ENCODE measurements at places on chromosomes 11 and 22.

DNA sequence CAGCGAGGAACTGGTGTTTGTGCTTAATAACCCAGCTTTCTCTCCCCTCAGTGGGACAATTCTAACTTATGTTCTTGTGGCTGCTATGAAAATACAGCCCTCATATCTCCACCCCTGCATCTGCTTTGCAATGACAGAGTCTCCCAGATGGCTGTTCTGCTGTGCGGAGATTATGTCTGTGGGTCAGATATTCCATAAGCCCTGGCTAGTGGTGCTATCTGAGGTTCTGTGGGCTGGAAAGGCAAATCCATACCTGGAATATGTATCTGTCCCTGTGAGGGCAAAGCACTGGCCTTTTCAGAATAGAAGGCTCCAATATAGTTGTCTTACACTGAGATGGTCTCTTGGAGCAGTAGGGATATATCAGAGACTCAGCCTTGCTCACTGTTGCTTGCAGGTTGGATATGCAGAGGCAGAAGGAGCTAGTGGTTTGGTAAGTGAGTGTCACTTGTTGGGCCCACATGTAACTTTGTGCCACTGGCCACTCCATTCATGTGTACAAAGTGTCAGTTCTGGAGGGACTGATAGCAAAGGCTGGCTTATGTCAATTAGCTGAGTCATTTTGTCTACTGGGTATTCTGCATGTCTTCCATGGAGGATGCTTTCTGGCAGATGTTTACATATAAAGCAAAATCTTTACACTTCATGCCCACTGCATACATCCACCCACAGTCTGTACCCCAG lies 246.6 kb downstream of the FAM76B start:
- DNase-seq, result no peak

GRCh38 chr11:131928992-131929391 lies 558.6 kb downstream of the NTM start:
- no peak for DNase-seq

DNA sequence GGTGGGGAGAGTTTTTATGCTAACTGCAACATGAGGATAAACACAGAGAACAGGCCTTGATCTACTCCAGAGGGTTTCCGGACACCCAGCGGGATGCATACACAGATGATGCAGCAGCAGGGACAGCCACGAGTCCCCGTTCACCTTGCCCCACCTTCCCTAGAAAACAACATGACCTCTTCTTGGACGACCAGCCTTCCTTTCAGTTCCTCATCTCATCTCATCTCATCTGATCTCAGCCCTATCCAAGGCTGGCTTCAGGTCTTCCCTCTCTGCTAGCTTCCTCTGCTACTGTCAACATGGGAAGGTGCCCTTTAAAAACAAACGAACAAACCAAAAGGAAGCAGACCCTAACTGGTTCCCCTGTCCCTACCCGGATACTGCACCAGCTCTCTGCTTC lies 1356.2 kb downstream of the TBC1D22A start:
- no peak for DNase-seq

DNA sequence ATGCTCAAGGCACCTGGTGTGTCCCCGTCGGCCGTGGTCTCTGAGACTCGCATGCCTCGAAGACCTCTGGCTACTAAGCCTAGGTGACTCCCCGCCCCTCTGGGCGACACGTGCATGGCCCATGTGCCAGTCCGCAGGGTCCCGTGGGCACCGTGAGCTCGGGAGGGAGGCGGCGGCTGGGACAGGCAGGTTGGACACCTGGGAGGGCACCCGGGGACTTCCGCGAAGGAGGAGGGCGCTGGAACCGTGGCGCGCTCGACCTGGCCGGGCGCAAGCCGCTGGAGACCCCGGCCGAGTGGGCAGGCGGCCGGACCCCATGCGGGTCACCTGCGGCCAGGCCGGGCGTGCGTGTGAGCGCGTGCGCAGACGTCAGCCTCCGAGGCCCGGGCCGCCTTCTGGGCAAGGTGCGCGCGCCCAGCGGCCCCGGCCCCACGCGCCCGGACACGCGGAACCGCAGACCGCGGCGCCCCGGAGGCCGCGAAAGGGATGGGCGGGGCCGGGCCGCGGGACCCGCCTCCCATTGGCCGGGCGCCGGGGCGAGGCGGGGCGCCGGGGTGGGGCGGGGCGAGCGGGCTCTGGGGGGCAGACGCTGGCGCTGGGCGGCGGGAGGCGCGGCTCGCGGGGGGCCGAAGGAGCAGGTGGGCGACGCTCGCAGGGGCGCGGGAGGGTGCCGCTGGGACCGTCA lies 579 bp upstream of the RASD2 start:
- DNase-seq, result no peak

DNA sequence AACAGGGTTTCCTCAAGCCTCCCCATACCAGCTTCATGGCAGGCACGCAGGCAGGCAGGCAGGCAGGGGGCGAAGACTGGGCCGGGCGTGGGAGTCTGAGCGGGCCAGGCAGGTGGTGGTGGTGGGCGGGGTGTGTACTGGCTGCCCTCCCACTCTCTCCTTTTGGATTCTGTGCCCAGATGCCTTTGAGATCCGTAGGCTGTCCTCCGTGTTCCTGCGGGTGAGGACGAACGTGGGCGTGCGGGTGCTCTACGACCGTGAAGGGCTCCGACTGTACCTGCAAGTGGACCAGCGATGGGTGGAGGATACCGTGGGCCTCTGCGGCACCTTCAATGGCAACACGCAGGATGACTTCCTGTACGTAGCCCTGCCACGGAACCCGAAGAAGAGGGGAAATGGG lies 23.0 kb downstream of the OTOG start:
- no peak for DNase-seq

- no peak for DNase-seq
Observed at GRCh38 chr11:68546555-68546954, 86.0 kb downstream of the PPP6R3 start.

- no peak for DNase-seq
Observed at GRCh38 chr22:44395118-44396005, 82.6 kb upstream of the SHISAL1 start.

GRCh38 chr11:23688835-23689234 lies 808.0 kb upstream of the LUZP2 start:
- DNase-seq, result no peak

DNA sequence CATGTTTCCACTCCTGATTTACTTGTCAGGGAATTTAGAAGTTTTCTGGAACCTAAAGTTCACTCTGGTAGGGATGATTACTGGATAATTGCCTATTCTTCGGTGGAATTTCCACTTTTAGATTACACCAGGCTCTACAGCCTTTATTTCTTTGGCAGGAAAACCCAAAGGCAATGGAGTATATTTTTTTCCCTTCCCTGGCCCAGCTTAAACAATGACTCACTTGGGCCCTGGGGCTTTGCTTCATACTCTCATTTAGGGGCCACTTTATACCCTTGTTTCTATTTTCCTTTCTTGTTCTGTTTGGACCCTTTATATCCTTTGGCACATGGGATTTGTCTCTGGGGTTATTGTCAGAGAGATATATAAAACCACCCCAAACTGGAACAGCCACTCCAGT lies 114.7 kb downstream of the CSTPP1 start:
- peak; percentile 70 for DNase-seq

DNA sequence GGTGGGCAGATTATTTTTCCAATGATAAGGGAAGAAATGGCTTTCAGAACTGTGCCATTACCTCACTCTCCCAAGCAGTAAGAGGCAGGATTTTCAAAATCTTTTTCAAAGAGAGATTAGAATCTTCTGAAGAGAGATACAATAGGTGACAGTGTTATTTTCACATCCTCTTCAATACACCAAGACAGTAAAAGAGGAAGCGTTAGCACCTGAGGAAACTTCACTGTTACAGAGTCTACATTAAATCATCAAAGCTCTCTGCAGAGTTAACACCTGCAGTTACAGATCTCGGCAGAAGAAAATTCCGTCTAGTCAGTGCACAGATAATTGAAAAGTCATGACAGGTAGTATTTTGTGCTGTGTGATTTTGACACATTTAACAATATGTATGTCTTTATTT lies 144.9 kb downstream of the PGR start:
- no peak for DNase-seq

GRCh38 chr22:42648368-42649245 lies 585 bp downstream of the CYB5R3 start:
- peak; percentile 35 for DNase-seq

GRCh38 chr11:118623269-118623655 lies 15.8 kb downstream of the PHLDB1 start:
- DNase-seq, result no peak

- DNase-seq, result no peak
Observed at GRCh38 chr22:31952472-31952871, 8.1 kb downstream of the YWHAH start.

DNA sequence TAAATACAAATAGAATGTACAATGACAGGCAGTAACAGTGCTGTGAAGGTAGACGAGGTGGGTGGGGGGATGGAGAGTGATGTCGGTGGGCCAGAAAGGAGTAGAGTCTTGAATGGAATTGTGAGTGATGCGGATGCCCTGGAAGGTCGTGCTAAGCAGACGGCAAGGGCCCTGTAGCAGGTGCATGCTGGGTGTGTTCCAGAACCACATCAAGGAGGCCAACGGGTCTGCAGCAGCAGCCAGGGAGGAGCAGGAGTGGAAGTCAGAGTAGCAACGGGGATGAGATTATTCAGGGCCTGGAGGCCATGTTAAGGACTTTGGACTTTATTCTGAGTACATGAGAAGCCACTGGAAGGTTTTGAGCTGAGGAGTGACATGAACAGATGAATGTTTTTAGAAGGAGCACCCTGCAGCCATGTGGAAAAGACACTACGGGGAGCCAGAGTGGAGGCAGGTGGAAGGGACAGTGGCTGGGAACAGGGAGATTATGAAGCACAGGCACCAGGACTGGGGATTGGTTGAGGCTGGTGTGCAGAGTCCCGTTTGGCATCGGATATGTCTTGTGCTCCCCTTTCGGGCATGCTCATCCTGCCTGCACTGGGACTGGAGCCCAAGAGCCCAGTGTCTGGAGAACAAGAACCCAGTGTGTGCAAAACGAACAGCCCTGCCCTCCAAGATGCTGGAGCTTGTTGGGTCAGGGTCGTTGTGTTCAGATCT lies 74.1 kb downstream of the COMMD9 start:
- no peak for DNase-seq

DNA sequence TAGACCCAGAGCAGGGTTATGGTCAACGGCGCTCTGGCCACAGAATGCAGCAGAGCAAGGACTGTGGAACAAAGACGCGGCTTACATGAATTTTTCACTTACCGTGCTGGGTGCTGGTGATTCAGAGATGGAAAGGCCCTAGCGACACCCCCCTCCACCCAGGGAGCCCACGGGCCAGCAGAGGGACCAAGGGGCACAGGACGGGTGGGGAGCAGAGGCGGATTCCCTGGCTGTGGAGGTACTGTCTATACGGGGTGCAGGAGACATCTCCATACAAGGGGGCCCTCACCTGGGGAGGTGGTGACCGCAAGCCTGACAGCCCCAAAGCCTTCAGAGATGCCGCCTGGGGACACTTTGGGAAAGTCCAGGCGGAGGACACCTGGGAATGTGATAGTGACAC lies 1.1 kb upstream of the SEPTIN5 start:
- DNase-seq, result no peak

DNA sequence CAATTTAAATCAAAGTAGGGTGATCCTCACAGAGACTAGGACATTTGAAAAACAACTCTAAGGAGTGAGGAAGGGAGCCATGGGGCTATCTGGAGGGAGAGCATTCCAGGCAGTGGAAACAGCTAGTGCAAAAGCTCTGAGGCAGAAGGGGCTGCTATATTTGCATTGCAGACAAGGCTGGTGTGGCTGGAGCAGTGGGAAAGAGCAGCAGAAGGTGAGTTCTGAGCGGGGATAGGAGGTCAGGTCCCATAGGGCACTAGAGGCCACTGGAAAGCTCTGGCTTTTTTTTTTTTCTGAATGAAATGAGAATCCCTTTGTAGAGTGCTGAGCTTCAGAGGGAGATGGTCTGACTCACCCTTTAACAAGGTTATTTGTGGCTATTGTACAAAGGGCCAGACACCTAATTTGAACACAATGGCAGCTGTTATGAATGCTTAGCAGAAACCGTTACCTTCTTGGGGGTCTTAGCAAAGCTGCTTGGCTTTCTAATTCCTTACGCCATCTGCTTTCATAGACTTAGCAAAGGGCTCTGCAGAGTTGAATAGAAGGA lies 291.6 kb downstream of the BUD13 start:
- no peak for DNase-seq

DNA sequence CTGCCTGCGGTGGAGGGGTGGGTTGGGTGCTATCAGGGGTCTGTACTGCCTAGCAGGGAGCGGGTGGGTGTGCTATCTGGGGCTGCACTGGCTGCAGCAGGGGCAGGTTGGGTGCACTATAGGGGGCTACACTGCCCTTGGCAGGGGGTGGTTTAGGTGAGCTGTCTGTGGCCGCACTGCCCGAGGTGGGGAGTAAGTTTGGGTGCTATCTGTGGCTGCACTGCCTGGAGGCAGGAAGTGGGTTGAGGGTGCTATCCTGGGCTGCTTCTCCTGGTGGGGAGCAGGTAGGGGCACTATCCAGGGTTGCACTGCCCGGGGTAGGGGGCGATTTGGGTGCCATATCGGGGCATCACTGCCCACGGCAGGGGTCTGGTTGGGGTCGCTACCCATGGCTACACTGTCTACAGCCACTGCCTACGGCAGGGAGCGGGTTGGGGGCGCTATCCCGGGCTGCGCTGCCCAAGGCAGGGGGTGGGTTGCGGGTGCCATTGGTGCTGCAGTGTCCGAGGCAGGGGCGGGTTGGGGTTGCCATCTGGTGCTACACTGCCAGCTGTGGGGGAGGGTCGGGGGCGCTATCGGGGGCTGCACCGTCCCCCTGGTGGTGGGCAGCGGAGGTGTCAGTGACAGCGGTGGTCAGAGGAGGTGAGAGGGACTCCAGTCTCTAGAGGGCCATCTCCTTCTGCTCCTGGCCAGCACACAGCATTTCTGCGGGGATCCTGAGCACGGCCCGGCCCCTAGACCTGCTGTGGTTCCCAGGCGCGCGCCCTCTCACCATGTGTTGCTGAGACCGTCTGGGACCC lies 1.3 kb upstream of the RFPL2 start:
- no peak for DNase-seq

DNA sequence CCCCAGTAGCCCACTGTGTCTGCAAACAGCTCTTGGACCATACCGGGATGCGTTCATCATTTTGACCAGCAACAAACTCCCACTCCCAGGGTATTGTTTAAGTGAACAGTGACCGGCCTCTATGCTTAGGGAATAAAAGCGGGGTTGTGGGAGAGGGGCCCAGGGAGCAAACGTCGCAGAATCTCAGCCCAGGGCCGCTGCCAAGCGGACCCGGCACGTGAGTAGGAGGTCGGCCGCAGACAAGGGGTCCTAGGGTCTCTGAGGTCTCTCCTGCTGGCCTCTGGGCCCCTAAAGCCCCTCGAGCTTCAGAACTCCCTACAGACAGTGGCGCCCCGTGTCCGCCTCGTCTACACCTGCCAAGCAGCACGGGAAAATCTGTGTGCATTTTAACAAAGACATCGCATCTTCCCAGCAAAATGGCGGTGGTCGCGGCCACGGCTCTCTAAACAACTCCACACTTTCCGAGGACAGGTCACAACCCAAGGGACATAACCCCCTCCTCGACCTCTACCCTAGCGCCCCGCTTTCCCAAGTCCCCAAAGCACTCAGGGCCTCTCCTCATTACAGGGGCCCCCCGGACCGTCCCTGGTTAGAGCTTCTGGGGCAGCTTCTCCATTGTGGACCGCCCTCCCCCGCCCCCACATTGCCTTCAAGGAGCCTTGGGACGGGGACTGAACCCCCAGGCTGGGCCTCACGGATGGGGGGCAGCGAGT lies 3.9 kb upstream of the GCAT start:
- no peak for DNase-seq

All from muscle of arm (tissue), 14 donors.